SK-N-MC (cell line): ENCODE measurements at places on chromosomes 4 and X.

DNA sequence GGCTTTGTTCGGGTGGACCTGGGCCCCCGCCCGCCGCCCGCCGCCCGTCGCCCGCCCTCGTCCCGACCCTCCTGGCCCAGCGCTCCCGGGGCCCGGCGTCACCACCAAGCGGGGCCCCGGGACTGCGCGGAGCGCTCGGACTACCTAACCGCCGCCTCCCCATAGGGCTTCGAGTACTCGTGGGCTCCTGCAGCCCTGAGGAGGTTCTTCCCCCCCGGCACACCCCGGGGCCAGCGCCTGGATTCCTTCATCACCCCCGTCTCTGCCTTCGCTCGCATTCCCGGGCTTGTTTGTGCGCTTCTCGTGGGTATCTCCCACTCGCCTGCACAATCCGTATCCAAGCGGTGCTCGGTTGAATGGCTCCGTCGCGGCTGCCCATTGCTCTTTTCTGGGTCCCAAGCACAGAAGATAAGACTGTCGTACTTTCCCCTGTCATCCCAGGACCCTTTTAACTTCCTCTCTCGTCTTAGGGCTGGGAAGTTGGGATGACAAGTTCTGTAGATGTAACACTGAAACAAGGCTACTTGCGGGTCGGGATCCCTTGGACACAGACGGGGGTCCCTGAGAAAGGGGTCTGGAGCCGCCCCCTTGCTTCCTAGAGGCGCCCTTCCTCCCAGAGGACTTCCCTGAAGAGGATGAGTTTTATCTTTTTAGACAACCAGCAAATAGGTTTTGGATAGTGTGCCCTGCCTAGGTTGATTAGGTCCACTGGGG lies 565 bp downstream of the MOB1B start:
- no peak for DNase-seq

DNA sequence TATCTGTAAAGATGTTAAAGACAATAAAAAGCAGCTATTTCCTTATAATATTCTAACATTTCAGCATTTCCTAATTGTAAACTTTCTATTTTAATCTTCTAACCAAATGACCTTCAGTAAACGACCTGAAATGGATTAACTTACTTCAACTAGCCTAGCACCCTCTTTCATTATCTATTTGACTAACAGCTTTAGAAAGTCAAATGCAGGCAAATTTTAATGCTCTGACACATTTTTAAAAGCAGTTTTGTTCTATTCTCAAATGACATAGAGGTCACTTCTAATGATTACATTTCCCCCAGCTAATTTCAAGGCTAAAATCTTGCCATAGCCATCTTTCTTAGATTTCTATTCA lies 41.9 kb downstream of the SLC7A11 start:
- DNase-seq = no peak

DNA sequence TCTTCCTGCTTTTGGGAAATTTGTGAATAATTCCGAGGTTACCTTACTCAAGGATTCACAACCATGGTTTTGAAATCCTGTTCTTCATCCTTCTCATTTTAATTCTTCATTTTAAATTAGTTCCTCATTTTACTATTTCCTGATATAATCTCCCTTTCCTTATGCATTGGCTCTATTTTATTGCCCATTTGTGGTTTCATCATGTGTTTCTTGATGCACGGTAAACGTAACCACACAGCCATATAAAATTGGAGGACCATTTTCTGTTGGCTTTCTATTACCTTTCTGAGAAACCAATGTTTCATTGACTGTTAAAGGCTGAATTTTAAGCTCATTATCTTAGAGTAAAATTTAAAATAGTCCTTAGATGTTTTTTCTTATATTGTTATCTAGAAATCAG lies 100.3 kb upstream of the NDST4 start:
- peak; percentile 65 for DNase-seq

- DNase-seq = no peak
These were observed 128.3 kb upstream of the MED14 start for GRCh38 chrX:40863671-40864070.

DNA sequence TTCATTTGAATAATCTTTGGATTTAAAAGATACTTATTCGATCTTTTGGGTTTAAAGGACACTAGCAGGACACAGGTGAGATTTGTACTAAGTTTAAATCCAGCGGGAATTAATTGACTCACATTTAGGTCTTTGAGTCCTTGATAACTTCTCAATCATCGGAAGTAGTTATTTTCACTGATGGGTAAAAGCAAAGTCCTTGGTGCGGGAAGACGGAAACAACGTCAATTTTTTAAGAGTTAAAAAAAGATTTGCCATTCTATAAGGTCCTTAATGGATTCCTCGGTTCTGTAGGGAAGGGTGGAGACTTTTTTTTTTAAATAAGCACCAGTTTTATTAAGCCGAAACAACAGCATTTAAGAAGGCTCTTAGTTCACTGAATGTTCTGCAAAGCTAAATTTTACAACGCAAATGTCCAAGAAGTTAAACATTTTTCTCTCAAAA lies 2.9 kb downstream of the TMSB4X start:
- DNase-seq = no peak
